ENCODE measurements at places on chromosomes 3 and 15. TPM values are rescaled to one million over a fixed set of nuclear protein-coding genes. Genes with fewer than 3 reads are reported as not detected.

CSPG5 gene
- 0.10 TPM for total RNA-seq

TRAT1 gene
- not detected for total RNA-seq

TYRO3 gene
- 16.3 TPM for total RNA-seq

GUCA1C gene
- not detected for total RNA-seq

SLCO2A1 gene
- total RNA-seq = 0.11 TPM

HIGD2B gene
- total RNA-seq = not detected
